ENCODE measurements at places on chromosomes 1 and 21.

GRCh38 chr1:116207126-116207735, 96.0 kb downstream of the MAB21L3 start:
- DNase-seq: no peak

GRCh38 chr1:39609618-39610331, 29.7 kb downstream of the HEYL start:
- peak; percentile 92 for DNase-seq

DNA sequence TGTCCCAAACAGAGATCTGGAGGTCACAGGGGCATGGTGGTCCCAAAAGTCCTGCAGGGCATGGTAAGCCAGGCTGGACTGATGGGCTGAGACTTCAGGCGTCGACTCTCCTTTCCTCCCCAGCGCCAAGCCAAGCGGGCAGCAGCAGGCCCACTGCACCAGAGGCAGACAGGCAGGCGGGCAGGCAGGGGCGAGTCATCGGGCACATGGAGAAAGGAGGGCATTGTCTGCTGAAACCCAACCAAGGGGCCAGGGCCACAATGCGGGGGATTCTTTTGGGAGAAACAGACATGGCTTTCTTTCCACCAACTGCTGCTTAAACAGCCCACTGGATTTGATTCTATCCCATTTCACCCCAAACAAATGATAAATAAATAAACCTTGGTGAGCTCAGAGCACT, 46.2 kb downstream of the TRABD2B start:
- no peak for DNase-seq

DNA sequence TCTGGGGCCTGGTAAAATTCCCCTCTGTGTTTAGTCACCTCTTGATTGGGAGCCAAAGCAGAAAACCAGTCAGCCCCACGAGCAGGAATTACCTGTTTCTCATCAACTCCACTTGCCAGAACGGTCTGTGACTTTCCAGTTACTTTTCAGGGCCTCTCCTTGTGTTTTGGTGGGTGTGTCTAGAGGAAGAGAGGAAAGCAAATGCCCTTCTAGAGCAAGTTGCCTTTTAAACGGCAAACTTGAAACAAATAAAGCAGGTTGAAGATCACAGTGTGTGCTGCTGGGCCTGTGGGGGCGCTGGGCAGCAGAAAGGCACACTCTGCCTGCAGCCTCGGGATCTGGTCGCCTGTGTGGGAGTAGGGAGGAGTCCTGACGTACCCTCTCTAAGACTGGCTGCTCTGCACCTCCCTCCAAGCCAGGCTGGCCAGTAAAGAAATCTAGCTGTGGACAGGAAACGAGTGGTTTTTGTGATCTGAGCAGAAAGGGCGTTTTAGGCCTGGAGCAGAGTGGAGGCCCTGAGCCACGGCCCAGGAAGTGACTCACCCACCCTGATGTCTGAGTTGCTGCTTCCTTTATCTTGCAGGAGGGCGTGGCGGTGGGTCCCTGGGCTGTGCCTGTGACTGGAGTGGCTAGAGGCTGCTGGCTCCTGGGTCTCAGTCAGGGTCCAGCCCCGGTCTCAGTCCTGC, 11.1 kb upstream of the S100A11 start:
- peak; percentile 94 for DNase-seq

DNA sequence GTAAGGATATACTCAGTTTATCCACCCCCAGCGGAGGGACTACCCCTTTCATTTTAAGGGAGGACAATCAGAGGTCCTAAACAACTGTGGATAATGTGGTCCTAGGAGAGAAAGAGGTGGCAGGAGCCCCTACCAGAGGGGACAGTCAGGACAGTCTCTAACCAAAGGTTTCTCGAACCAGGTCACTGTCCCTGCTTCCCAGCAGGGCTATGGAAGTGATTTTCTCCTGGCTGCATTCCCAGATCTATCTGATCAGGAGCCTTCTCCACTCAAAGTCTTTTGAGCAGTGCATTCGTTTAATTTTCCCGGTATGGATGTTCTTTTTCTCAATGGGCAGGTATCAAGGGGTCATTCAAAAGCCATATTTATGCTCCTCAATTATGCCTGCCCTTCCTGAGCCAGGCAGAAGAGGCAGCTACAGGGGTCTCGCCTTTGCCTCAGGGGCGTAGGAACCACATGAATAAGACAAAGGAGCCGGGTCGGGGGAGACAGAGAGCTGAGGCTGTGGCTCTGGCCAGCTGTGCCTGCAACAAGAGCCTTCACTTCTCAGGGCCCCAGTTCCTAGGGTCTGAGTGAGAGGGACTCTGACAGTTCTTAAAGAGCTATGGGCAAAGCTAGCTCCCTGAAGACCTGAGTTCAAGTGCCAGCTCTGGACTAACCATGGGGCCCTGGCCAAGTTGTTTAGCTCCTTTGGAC, 62.5 kb upstream of the DMRTB1 start:
- DNase-seq: no peak

DNA sequence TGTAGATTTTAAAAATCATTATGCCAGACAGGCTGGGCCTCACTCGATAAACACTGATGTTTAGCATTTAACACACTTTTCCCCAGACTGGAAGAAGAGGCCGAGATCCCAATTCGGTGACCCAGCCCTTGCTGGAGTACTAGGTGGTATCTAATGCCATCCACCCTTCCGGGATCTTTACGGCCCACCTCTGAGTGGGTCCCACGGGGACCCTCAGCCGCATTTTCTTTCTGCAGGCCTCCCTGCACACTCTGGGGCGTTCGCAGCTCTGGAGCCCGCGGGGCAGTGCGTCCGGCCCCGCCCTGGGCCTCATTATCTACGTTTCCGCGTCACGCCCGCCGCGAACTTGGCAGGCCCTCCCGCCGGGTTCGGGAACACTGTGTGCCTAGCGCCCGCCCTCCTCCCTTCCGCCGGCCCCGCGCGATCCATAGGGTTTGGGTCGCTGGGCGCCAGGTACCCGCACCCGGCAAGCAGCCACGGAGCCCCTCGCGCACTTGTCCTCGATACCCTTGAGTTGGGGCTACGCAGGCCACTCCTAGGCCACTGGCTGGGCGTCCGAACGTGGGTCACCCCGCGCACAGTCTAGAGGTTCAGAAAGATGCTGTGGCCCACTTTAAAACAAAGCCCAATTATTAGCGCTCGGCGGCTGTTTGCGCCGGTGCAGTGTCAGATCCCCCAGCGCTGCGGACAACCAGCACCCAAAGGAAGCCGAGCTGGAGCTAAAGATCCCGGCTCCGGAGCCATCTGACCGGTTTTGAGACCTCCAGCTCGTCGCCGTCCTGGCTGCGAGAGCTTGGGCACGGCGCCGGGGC, 950 bp upstream of the EVA1C start:
- peak; percentile 80 for DNase-seq

GRCh38 chr21:17492415-17493168, 20.3 kb upstream of the CXADR start:
- DNase-seq: no peak

GRCh38 chr1:178652506-178653490, 72.2 kb upstream of the RALGPS2 start:
- DNase-seq: no peak

GRCh38 chr1:183778568-183779433, 26.1 kb upstream of the RGL1 start:
- no peak for DNase-seq

- no peak for DNase-seq
Measured at GRCh38 chr1:203439131-203439730, 36.4 kb upstream of the PRELP start.

DNA sequence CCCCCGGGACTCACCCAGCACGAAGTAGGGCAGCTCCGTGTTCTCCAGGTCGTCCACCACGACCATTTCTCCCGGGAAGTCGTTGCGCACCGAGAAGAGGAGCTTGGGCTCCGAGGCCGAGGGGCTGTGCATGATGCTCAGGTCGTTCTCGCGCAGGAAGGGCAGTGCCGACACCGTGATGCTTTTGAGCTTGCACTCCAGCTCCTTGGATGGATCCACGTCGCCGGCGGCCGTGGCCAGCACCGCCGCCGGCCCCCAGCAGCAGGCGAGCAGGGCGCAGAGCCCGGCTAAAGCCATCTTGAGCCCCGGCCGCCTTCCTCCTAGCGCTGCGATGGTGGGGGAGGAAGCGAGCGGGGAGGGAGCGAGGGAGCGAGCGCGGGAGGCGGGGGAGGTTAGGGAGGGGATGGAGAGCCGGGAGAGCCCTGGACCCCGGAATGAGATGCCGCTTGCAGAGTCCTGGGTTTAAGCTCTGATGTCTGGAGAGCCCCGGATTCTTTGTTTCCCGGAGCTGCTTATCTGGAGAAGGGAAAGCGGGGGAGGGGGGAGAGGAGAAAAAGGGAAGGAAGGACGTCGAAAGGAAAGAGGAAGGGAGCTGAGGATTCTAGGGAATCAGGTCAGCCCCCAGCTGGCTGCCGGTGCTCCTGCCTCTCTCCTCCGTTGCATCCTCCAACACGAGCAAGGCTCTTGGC, at the start of gene ASTN1:
TSS of gene ASTN1 (minus strand) at position 333 of the 689 bp plus-strand sequence. CDS start at position 297, 36 bp downstream.
- DNase-seq: no peak

GRCh38 chr1:185644531-185644930, 89.7 kb upstream of the HMCN1 start:
- peak; percentile 48 for DNase-seq

GRCh38 chr1:203663294-203663693, 36.7 kb downstream of the ATP2B4 start:
- DNase-seq: peak; percentile 58

GRCh38 chr1:66331658-66332547, 202.1 kb upstream of the SGIP1 start:
- DNase-seq: peak; percentile 75

DNA sequence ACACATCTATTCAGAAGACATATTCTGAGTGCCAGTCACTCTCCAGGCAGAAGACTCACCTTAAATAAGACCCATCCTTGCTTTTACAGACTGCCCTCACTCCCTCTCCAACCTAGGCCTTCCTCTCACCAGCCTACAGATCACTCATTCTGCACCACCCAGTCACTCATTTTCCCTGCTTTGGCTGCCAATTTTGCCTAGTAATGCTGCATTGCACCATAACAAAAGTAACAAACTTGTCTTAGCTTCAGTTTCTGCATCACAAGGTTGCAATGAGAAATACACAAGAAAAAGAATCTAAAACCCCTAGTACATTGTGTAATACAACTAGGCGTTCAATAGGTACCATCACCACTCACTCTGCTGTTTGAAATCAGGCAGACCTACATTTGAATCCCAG, 292.4 kb downstream of the PLPP3 start:
- no peak for DNase-seq

- no peak for DNase-seq
Measured at GRCh38 chr1:93810316-93810715, 68.7 kb downstream of the DNTTIP2 start.

DNA sequence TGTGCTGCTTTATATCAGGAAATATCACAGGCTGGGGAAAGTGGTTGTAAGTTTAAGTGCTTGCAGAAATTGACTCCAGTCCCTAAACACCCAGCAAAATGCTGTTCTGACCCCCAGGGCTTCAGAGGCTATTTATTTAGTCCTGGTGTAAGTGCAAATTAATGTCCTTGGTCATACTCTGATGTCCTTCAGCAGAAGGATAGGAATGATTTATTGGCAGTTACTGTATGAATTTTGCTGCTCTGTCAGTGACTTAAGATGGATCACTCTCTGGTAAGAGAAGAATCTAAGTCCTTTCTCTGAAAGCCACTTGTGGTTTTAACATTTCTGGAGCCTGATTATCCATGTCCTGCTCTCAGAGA, 21.9 kb downstream of the FAM20B start:
- no peak for DNase-seq

- DNase-seq: no peak
Measured at GRCh38 chr1:212062832-212063438, 27.4 kb downstream of the DTL start.

- no peak for DNase-seq
Measured at GRCh38 chr1:44225761-44226160, 12.5 kb downstream of the DMAP1 start.

DNA sequence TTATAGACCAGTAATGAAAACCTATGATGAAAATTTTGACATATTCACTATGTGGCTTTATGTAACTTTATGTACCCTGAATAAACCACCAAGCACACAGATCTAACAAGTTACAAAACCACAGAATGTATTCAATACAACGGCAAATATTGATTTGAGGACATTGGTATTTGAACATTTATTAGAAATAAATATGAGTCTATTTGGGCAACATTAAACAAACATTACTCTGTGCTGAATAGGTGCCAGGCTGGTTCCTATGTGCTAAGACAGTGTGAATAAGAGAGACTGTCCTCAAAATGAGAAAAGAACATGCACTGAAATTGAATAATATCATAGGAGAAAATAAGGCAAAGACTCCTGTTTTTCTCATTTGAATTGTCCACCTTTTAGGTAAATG, 1341.2 kb downstream of the PLA2G4A start:
- no peak for DNase-seq

- no peak for DNase-seq
Measured at GRCh38 chr1:5982868-5983267, 9.4 kb downstream of the NPHP4 start.

- no peak for DNase-seq
Measured at GRCh38 chr1:170168265-170168664, 22.5 kb downstream of the NTMT2 start.

DNA sequence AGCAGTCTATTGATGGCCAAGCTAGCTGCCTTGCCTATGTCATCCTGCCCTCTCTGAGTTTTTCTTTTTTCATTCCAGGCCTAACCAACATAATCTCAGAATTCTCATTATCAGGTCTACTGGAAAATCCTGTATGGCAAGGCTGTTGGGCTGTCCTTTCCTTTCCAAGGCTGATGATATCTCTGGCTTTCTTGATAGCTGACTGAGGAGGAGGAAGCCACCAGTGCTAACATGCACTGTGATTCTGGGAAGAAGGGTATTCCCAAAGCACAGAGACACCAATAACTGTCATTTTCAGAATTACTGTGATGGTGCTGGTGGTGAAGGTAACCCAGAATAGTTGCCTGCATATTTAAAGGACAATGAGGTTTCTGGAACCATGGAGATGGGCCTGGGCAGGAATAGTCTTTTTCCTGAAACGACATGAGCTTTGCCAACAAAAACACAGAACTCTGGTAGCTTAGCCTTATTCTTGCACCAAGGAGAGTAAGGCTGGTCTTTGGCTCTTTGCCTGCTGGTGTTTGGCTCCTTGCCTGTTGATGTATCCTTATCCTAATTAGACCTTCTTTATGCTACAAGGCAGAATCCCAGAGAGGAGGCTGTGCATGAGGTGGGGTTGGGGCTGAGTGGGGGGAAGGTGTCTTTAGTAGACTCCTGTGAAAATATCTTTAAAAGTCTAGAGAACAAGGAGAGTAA, 157.4 kb downstream of the TNFSF18 start:
- DNase-seq: peak; percentile 5

DNA sequence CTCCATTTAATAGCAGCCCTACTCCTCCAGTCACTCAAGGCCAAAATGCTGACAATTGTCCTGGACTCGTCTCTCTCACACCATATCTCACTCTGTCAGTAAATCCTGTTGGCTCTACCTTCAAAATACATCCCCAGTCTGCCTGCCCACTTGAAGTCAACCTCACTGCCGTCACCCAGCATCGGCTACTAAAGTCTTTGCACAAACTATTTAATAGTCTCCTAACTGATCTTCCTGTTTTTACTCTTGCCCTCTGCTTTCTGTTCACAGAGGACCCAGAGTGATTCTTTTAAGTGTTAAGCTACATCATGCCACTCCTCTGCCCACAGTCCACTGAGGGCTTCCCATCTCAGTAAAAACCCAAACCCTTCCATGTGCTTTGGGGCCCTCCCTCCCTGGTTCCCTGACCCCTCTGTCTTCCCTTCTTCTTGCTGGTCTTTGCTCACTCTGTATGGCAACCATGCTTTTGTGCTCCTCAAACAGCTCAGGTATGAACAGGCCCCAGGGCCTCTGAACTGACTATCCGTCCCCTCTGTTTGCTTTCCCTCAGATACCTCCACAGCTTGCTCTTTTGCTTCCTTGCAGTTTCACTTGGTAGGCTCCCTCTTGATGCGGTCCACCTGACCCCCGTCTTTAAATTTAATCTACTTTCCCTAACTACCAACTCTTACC, 19.0 kb downstream of the RNASEL start:
- DNase-seq: no peak

Measured in activated CD4-positive, alpha-beta T cell treated with anti-CD3 and anti-CD28 coated beads for 36 hours (primary cell).